ENCODE measurements at places on chromosomes 2 and 18.

DNA sequence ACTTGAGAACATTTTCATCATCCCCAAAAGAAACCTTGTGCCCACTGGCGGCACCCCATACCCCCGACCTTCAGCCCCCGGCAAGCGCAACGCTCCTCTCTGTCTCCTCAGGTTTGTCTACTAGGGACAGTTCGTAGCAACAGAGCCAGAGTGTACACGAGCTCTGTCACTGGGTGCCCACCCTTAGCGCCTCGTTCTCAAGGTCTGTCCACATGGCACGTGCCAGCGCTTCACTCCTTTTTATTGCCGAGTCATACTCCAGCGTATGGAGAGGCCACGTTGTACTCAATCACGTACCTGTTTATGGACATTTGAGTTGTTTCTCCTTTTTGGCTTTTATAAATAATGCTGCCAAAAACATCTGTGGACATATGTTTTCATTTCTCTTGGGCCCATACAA, 30.3 kb upstream of the GPC1 start:
- DNase-seq = no peak

DNA sequence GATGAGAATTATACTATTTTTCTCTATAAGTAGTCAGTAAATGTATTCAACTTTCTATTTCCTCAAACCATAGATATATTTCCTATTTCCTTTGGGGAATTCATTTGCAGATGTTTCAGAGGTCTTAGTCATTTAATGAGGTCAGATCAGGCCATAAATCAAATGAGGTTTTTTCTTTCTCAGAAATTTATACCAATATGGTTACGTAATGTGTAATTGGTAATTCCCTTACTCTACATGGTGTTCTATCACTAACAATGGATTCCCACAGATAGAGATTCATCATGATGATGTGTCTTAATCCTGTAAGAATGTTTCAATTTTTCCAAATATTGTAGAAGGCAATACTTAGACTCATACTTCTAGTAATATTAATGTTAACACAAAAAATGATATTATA, 108.0 kb downstream of the DPP4 start:
- no peak for DNase-seq

DNA sequence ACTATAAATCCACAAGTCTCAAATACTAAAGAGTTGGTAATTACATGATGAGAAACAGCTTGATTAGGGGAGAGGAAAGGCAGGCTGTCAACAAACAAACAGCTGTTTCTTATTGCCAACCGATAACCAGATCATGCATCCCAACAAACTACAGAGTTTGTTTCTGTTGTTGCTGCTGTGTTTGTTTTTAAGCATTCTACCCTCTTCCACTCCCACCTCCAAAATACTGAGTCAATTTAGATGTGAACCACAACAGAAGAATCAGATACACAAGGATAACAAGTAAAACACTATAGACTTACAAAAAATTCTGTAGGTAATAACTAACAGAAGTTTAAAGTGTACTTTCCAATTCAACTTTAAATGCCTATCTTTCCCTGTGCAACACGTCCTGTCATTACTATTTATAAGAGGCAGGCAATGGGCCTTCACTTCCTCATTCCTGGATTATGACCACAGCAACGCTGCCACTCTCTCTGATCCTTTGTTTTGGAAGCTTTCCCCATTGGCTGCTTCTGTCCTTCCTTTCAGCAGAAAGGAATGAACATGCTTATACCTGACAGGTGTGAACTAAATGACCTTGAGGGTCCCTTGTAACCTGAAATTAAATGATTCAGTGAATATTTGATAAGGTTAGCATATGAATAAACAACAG, 152.0 kb downstream of the SRBD1 start:
- DNase-seq = peak; percentile 79

GRCh38 chr2:43882312-43882711, 43.5 kb downstream of the ABCG8 start:
- no peak for DNase-seq

- DNase-seq = no peak
Observed at GRCh38 chr2:156206355-156206754, 126.2 kb downstream of the NR4A2 start.

DNA sequence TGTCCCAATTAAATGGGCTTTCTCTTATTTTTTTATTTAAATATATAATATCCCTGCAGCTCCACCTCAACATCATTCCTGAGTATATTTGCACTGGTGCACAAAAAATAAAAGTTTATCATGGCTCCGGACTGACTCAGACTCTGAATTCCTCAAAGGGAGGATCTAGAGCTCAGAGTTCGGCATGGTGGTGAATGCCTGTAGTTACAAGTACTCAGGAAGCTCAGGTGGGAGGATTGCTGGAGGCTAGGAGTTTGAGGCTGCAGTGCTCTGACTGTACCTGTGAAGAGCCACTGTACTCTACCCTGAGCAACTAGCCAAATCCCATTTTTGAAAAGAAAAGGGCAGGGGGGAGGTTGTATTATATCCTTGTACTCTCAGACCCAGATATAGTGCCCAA, 52.8 kb upstream of the NRXN1 start:
- no peak for DNase-seq

GRCh38 chr2:48440103-48440390, 89.9 kb upstream of the STON1 start:
- DNase-seq = no peak

- no peak for DNase-seq
Observed at GRCh38 chr2:100934504-100935371, 67.4 kb upstream of the RPL31 start.

DNA sequence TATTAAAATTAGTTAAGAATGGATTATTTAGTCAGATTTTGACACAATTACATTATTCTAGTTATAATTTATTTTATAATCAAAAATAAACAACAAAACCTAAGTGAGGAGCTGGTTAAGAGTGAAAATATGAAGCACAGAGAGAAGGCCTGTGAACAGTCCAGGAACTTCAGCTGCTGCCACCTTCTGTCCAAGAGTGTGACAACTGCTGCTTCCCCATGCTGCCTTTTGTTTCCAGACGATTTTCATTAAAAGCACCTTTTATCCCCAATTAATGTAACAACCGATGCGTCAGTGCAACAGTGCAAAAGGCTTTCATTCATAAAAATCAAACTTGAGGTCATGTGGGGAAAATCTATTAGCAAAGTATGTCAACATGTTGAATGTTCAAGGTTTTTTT, 363.6 kb downstream of the CTNNA2 start:
- DNase-seq = no peak

All from NCI-H2029 (cell line).